ENCODE measurements at places on chromosomes 11 and 22. TPM values are rescaled to one million over a fixed set of nuclear protein-coding genes. Genes with fewer than 3 reads are reported as not detected.

DNA sequence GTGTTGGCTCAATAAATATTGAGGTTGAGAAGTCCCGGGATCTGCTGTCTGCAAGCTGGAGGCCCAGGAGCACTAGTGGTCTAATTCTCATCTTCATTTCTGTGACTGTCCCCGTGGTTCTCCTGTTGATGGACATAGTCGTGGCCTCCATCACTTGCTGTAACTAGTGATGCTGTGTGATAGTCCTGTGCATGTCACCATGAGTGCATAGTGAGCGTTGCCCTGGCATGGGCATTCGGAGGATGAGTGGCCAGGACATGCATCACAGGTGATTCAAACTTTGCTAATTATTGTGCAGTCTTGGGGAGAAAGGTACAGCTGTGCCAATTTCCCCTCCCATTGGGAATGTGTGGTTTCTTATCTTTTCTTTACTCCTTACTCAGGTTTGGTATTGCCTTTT lies 902.2 kb downstream of the BRD1 start:
- DNase-seq: no peak

DNA sequence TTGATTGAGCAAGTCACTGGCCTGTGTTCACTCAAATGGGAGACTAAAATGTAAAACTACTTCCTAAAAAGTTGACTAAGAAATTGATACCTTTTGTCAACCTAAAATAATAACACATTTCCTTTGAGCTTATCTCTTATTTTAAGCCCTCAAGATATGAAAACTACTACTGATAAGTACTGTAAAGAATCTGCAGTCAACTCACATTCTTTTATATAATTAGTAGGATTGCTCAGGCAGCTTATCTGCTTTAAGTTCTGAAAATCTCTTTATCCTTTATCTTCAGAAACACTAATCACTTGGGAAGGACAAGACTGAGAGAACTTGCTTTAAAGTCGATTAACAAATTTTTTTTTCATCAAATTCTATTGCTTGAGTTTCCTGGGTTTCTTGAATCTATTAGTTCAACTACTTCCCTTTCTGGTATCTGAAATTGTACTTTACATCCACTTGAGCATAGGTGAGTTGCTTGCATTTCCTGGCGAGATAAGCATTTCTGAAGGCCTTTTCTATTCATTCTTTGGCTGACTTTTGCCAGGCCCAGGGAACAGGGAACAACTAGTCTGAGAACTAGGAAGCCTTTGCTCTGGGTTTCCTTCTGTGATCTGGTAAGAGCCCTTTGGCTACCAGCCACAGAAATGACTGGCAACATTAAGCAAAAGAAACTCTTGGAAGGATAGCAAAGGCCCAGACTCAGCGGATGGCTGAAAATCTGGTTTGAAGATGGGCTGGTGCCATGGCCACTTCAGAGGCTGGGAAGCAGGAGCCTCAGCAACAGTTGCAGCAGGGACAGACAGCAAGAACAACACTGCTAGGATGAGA lies 19.3 kb upstream of the CSRP3 start:
- peak; percentile 11 for DNase-seq

C11orf16 gene
- total RNA-seq: not detected

ST14 gene
- total RNA-seq: 0.34 TPM

C11orf65 gene
- 0.09 TPM for total RNA-seq
